ENCODE measurements at places on chromosomes 1 and 21.

DNA sequence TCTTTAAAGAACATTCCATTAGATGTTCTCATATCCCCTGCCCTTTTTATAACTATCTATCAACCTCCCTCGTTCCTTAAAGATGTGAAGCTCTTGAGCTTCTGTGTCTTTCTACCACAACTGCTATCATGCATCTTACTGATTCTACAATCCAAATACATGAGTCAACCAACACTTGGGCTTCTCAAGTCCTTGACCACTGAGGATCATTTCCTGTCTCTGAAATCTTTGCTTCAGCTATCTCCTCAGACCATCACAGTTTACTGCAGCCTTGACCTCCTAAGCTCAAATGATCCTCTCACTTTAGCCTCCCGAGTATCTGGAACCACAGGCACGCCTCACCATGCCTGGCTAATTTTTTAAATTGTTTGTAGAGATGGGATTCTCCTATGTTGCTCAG is 75.2 kb downstream of the FMO4 start:
- no peak for DNase-seq
- H3K27ac ChIP-seq, result no peak overlapping the region
- H3K36me3 ChIP-seq, result no peaks in the 10 kb centered on the region
- H3K4me3 ChIP-seq, result no peak overlapping the region
- no peaks in the 10 kb centered on the region for H3K27me3 ChIP-seq

DNA sequence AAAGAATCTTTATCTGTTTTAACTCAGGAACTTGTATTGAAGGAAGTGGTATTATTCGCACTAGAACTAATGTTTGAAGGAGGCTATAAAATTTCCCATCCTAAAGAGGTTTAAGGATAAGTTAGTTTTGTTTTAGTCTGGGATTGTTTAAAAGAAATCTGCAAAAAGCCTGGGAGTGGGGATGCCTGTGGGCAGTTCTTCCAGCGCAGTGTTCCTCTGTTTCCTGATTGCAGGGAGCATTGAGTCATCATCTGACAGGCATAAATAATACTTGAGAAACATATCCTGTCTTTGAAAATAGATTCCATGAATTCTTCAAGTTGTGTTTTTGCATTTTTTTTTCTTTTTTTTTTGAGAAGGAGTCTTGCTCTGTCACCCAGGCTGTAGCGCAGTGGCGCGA is 350.8 kb upstream of the PTBP2 start:
- no peaks in the 10 kb centered on the region for H3K4me1 ChIP-seq
- H3K27ac ChIP-seq, result no peak overlapping the region
- no peak overlapping the region for H3K4me3 ChIP-seq
- H3K27me3 ChIP-seq, result no peaks in the 10 kb centered on the region
- no peak for DNase-seq

GRCh38 chr21:17427831-17428483 is 84.9 kb upstream of the CXADR start:
- no peaks in the 10 kb centered on the region for H3K36me3 ChIP-seq
- no peaks in the 10 kb centered on the region for H3K27me3 ChIP-seq

DNA sequence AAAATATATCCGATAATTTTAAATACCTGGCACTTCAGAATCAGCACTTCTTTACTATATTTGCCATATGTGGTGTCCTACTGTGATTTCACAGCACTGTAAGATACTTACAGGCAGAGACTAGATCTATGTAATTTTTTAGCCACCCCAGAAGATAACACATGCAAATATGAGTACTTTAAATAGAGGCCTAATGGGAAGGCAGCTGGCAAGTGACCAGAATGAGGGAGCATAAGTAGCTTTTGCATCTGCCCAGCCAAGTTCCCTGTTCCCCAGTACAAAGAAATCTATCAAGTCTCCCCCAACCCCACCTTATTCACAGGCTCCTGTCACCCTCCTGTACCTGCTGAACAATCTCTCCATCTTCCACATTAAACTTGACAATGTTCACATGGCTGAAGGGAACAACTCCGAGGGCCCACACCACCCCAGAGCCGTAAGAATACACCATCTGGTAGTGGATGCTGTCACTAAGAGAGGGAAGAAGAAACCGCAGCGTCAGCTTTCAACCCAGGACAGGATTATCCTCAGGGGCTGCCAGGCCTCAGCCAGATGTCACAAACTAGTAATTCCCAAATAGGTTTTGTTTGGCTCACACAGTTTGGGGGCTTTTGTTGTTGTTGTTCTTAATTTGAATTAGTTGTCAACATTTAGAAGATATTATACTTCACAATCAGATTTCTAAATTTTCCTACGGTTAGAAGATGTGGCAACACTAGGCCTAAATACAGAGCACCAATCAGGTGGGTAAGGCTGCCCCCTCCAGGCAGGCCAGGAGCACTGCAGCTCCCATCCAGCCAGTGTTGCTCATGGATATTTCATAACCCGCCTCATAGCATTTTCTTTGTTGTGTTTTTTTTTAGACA is 10.4 kb downstream of the EMC1 start:
- H3K4me1 ChIP-seq, result no peaks in the 10 kb centered on the region
- H3K36me3 ChIP-seq, result peaks cover 66% of the 10 kb centered on the region
- no peak overlapping the region for H3K4me3 ChIP-seq
- no peaks in the 10 kb centered on the region for H3K27me3 ChIP-seq

- H3K36me3 ChIP-seq, result peaks cover 4% of the 10 kb centered on the region
- peaks cover 50% of the 10 kb centered on the region for H3K4me1 ChIP-seq
- H3K4me3 ChIP-seq, result peak overlapping the region; percentile 19
- DNase-seq, result no peak
- peak overlapping the region; percentile 99 for H3K27ac ChIP-seq
These were observed 11.3 kb downstream of the NFIA start for GRCh38 chr1:61093525-61094137.

GRCh38 chr21:16742741-16743140 is 770.1 kb upstream of the CXADR start:
- no peak overlapping the region for H3K27ac ChIP-seq
- H3K4me1 ChIP-seq, result no peaks in the 10 kb centered on the region
- no peak overlapping the region for H3K4me3 ChIP-seq
- H3K36me3 ChIP-seq, result no peaks in the 10 kb centered on the region
- DNase-seq, result no peak
- H3K27me3 ChIP-seq, result no peaks in the 10 kb centered on the region

- H3K4me3 ChIP-seq, result no peak overlapping the region
- DNase-seq, result peak; percentile 79
- peak overlapping the region; percentile 94 for H3K27ac ChIP-seq
- no peaks in the 10 kb centered on the region for H3K4me1 ChIP-seq
- no peaks in the 10 kb centered on the region for H3K36me3 ChIP-seq
These were observed 5.6 kb downstream of the OSBPL9 start for GRCh38 chr1:51622455-51622913.

- H3K27ac ChIP-seq, result peak overlapping the region; percentile 17
- DNase-seq, result no peak
- H3K4me1 ChIP-seq, result peaks cover 18% of the 10 kb centered on the region
These were observed 122.9 kb upstream of the ERG start for GRCh38 chr21:38621132-38621531.

DNA sequence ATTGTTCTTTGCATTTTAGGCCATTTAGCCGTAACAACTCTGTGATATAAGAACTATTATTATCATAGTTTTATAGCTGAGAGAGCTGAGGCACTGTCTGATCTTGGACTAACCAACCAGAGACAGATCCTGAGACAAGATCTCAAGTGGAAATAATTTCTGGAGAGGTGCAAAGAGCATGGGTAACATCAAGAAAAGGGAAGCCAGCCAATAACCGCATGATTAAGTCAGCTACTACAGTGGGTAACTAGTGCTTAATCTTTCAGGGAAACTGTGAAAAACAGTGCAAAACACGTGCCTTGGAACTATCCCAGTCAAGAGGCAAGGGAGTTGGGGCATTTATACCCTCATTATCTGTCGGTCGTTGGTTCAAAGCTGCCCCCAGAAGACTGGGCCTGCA is 105.8 kb downstream of the OMA1 start:
- no peaks in the 10 kb centered on the region for H3K27me3 ChIP-seq
- no peaks in the 10 kb centered on the region for H3K36me3 ChIP-seq
- DNase-seq, result no peak
- no peaks in the 10 kb centered on the region for H3K4me1 ChIP-seq

GRCh38 chr1:67191668-67192520 is 25.6 kb downstream of the IL23R start:
- H3K27me3 ChIP-seq, result no peaks in the 10 kb centered on the region

DNA sequence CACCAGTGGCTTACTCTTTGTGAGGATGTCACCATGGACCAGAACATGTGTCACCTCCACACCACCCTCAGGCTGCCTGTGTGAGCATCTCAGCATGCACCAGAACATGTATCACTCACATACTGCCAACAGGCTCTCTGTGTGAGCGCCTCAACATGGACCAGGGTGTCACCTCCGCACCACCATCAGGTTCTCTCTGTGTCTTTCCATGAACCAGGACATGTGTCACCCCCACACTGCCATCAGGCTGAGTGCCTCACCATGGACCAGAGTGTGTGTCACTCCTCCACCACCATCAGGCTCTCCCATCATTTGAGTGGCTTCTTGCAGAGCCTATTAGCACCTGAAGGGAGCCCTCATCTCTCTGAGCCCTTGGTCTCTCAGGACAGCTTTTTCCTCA is 125.2 kb downstream of the ZNF648 start:
- H3K36me3 ChIP-seq, result no peaks in the 10 kb centered on the region
- H3K4me1 ChIP-seq, result no peaks in the 10 kb centered on the region
- no peak for DNase-seq
- no peak overlapping the region for H3K27ac ChIP-seq

GRCh38 chr1:230359992-230360668 is 66.0 kb downstream of the PGBD5 start:
- no peak overlapping the region for H3K27ac ChIP-seq
- no peak overlapping the region for H3K4me3 ChIP-seq
- DNase-seq, result no peak
- H3K27me3 ChIP-seq, result peaks cover 13% of the 10 kb centered on the region
- H3K36me3 ChIP-seq, result no peaks in the 10 kb centered on the region

- peaks cover 53% of the 10 kb centered on the region for H3K36me3 ChIP-seq
- H3K27ac ChIP-seq, result no peak overlapping the region
- H3K27me3 ChIP-seq, result no peaks in the 10 kb centered on the region
- no peaks in the 10 kb centered on the region for H3K4me1 ChIP-seq
These were observed 6.9 kb upstream of the TMEM269 start for GRCh38 chr1:42777852-42778251.

DNA sequence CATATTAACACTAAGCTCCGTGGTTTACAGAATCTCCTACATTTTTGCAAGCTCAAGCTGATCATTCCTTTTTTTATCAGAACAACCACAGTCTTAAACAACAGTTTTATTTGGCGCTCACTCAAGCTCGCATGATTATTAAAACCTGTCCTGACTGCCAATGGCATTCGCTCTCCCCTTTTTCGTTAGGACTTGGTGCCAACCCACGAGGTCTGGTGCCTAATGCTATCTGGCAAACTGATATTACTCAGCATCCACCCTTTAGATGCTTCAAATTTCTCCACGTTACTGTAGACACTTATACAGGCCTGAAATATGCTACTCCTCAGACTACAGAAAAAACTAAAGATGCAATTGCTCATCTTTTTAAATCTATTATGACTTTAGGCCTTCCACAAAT is 23.0 kb upstream of the ITLN1 start:
- H3K4me3 ChIP-seq, result no peak overlapping the region
- H3K4me1 ChIP-seq, result no peaks in the 10 kb centered on the region
- H3K27ac ChIP-seq, result no peak overlapping the region
- H3K36me3 ChIP-seq, result no peaks in the 10 kb centered on the region

GRCh38 chr1:36583980-36584782 is 101.5 kb upstream of the CSF3R start:
- H3K36me3 ChIP-seq, result no peaks in the 10 kb centered on the region
- no peak for DNase-seq
- no peaks in the 10 kb centered on the region for H3K4me1 ChIP-seq
- no peak overlapping the region for H3K4me3 ChIP-seq
- no peak overlapping the region for H3K27ac ChIP-seq
- H3K27me3 ChIP-seq, result no peaks in the 10 kb centered on the region

DNA sequence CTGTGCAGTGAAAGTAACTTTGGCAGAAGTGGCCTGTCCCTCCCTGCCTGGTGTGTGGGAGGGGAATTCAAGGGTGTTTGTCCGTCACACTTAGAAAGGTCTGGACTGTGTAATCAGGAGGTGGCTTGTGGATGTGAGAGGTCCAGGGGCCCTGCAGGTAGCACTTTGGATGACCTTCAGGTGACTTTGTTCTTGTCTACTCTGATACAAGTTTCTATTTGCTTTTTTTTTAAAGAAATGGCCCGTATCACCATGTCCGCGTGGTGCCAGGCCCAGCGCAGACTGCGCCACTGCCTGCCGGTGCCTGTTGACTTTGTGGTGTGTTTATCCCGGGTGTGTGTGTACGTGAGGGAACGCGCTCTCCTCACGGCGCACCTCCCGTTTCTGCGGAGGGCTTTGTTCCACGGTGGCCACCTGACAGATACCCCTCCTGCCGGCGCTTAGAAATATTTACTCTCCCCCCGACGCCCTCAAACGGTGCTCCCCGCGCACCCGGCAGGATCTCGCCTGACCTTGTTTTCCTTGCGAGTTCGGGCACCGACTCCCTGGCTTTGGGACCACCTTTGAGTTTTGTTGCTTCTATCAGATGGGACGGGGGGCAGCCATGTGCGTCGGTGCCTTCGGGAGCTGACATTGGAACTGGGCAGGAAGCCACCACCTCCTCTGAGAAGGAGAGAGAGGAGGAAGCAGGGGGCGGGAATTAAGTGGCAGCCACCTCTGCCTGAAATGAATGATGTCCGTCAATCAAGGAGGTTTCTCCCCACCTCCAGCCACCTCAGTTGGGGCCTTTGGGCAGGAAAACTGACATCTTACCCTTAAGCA is 119.4 kb downstream of the PRDM16 start:
- H3K36me3 ChIP-seq, result no peaks in the 10 kb centered on the region
- no peak for DNase-seq
- H3K4me1 ChIP-seq, result peaks cover 100% of the 10 kb centered on the region
- peak overlapping the region; percentile 98 for H3K27ac ChIP-seq
- peak overlapping the region; percentile 31 for H3K4me3 ChIP-seq

DNA sequence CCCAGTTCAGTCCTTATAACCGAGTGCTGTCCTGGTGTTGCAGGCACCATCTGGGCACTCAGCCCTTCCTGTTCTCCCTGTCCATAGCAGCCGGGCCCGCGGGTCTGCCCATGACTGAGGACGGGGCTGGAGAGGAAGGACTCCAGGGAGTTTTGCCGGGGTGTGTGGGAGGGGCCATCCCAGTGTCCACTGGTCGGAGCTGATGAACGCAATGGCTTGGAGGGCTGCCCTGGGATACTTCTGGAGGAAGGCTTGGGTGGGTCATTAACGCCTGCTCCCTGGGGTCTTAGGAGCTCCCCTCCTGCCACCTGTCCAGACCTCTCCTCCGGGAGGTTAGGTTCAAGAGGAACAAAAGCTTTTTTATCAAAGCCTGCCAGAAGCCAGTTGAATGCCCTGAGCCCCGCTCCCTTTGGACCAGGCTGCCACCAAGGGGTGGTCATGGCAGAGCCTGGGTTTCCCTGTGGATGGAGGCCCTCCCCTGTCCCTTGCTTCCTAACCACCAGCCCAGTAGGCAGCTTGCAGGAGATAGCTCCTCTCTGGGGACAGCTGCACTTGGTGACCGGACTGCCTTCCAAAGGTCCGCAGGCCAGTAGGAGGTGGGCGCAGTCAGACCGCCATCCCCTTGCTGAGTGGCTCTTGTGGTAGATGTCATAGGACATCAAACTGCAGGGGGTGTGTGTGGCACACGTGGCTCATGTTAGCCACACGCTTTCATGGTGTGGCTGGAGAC is 61.3 kb downstream of the TRIM11 start:
- no peaks in the 10 kb centered on the region for H3K4me1 ChIP-seq
- no peak overlapping the region for H3K4me3 ChIP-seq
- H3K27me3 ChIP-seq, result no peaks in the 10 kb centered on the region
- no peak overlapping the region for H3K27ac ChIP-seq
- peak; percentile 64 for DNase-seq
- H3K36me3 ChIP-seq, result no peaks in the 10 kb centered on the region

- H3K27me3 ChIP-seq, result no peaks in the 10 kb centered on the region
- H3K27ac ChIP-seq, result no peak overlapping the region
- no peak for DNase-seq
- H3K4me1 ChIP-seq, result no peaks in the 10 kb centered on the region
- H3K36me3 ChIP-seq, result no peaks in the 10 kb centered on the region
- H3K4me3 ChIP-seq, result no peak overlapping the region
These were observed 143.1 kb downstream of the HLX start for GRCh38 chr1:221022331-221022730.
